ENCODE measurements at places on chromosomes 1 and 21.
A peak's percentile ranks its signal among the peaks of the same experiment; 100 is the strongest.

DNA sequence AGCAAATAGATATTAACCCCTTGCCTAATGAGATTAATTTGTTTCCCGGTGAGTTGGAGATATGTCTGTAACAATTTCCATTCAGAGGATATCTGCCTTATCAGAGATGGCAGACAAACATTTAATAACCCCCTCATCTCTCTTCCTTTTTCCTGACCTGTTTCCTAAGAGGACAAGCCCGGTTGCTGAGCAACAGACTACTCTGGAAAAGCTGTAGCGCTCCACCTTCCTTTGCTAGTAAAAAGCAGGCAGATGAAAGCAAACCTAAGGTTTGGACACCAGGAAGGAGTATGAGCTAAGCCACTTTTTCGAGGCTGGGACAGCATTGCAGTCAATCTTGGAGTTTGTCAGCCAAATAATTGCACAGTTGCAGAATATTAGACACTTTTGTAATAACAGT, 82.4 kb downstream of the RGS21 start:
- no peak for DNase-seq

DNA sequence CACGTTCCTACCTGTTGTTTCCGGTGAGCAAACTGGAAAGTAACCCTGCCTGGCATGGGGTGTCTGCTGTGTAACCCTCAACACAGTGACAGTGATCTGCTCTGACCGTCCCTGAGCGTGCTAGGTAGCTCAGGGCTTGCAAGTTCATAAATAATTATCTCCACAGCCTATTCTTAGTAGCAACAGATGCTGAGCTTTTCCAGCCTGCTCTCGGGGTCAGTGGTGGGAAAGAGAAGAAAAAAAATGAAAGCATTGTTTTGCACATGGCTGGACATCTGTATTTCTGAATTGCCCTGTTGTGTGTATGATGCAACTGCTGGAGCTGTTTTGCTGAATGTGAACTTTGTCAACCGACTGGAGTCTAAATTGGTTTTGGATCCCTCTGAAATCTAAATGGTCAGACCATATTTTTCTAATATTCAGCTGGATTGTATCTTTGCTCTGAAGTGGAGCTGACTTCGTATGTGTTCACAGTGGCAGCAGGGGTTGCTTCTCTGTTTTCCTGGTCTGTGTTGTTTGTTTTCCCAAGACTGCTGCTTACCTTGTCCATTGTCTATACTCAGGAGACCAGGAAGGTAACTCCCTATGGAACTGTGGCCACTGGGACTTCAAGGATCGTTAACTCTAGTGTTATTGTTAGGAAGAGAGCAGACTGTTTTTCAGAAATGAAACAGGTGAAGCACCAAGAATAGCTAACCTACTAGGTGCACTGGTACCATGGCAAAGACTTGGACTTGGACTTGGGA, 27.0 kb downstream of the TGFB2 start:
- DNase-seq: no peak

DNA sequence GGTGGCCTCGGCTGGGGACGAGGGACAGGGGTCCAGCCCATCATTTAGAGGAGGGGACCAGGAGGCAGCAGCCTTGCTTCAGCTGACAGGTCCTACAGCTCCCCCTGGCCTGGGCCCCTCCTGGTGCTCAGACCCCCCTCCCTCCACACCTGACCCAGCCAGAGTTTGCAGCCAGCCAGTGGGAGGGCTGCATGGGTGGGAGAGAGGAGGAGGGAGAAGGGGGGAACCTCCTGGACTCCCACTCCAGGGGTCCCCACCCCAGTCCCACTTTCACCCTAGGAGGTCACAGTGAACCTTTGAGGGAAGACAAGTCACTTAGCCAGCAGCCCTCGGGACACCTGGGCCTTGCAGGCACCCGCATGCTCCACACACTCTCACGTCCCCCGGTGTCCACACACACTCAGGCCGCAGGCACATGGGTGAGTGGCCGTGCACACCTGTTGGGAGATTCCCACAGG, 108.9 kb upstream of the ZBTB40 start:
- DNase-seq: no peak

DNA sequence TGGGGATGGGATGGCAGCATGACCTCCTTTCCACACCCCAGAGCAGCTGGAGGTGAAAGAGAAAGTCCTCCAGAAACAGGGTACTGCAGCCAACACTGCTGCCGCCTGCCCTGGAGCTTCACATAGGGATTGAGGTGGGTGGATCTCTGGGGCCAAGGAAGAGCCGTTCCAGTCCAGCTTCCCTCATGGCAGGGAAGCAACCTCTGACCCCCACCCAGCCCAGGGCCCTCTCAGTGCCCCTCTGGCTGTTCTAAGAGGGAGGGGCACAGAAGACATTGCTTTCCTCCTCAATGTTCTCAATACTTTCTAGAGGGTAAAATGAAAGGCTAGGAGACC, 5.7 kb downstream of the KIF21B start:
- DNase-seq: no peak

DNA sequence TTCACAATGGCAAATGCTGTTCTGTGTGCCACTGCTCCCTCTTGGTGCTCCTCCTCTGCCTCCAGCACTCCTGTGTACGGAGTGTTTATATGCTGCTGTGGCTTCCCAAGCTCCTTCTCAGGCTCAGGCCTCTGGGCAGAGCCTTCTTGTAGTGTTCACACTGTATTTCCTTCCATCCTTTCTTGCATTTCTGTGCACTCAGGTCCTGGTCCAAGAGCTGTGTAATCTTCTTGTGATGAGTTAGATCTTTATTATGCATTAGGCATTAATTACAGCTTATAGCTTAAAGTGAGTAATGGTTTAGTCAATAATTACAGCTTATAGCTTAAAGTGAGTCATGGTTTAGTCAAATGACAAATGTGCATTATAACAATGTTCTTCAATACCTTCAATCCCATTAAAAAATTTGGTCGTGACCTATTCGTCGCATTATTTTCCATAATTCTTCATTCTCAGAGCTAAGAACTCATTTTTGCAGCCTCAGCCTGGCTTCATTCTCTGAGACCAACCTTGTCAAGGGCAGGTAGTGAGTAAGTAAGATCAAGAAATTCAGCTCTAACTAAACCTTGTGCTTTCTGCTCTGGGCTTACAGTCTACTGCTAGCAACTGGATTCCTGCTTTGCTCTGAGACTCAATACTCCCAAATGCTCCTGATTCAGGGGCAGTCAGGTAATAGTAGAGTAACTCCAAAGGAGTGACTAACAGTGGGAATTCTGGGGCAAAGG, 154.5 kb upstream of the SPAG17 start:
- no peak for DNase-seq

- DNase-seq: no peak
These were observed 610 bp downstream of the DRAXIN start for GRCh38 chr1:11691928-11692711.

DNA sequence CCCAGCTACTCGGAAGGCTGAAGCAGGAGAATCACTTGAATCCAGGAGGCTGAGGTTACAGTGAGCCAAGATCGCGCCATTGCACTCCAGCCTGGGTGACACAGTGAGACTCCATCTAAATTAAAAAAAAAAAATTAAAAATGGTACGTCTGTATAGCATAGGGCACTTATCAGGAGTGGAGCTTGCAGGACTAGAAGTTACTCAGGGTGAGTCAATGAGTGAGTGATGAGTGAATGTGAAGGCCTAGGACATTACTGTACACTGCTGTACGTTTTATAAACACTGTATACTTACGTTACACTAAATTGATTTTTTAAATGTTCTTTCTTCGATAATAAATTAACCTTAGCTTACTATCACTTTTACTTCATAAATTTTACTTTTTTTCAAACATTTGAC, 183.6 kb downstream of the NR5A2 start:
- no peak for DNase-seq

GRCh38 chr1:91631718-91632330, 131.2 kb downstream of the CDC7 start:
- no peak for DNase-seq

- no peak for DNase-seq
These were observed 6.3 kb upstream of the EGLN1 start for GRCh38 chr1:231428377-231428776.

DNA sequence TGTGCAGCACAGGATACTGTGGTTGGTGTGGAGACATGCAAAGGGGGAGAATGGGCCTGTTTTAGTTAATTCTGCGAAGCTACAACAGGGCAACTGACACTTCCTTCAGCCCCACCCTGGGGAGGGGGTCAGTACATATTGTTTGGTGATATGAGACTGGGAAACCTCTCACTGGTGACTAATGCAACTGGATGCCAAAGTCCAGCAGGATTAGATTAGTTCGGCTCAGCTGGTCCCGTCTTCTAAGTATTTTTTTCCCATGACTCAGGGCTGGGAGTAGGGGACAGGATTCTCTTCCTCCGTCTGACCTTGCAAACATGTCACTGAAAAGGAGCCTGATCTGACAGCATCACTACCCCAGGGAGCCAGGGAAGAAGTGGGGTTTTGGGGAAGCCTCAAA, 43.0 kb downstream of the PLXNA2 start:
- DNase-seq: no peak

DNA sequence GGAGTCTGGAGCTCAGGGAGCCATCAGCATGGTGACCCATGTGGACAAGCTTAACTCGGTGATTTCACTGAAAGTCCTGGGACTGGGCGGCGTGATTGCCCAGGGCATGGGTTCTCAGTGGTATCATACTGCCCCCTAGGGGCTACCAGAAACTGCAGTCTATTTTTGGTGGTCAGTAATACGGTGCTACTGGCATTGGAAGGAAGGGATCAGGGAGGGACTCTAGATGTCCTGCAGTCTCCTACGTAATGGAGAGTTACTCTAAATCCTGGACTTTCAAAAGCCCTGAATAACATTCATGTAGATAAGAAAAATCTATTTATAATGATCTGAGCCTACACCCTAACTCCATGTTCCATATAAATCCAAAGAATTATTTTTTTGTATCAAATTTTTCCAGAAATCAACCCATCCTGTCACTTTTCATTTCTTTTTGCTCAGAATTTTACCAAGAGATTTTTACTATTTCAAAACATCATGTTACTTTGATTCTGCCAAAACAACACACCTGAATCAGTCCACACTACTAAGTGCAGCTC, 37.3 kb downstream of the PABPC4 start:
- peak; percentile 50 for DNase-seq

All from activated naive CD8-positive, alpha-beta T cell treated with anti-CD3 and anti-CD28 coated beads, Interleukin-2, amount 50 U/mL, for 24 hours (primary cell).